ENCODE measurements at places on chromosomes 1 and 21.

- DNase-seq: no peak
Observed at GRCh38 chr21:32329331-32329730, 30.7 kb downstream of the MRAP start.

DNA sequence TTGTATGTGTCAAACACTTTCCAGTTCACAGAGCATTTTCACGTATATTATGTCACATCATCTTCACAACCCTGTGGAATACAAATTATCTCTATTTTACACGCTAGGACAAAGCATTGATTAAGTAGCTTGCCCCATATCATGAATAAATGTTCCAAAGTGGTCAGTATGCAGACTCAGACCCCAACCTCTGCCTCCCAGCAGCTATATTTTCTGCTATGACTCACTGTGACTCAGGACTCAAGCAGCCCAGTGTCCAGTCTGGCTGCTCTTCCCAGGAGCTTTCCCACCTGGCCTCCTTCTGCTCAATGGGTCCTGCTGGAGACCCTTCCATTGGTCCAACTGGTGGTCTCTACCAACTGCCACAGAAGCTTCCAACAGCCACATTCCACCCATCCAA is 56.0 kb upstream of the RAP1A start:
- DNase-seq: no peak

DNA sequence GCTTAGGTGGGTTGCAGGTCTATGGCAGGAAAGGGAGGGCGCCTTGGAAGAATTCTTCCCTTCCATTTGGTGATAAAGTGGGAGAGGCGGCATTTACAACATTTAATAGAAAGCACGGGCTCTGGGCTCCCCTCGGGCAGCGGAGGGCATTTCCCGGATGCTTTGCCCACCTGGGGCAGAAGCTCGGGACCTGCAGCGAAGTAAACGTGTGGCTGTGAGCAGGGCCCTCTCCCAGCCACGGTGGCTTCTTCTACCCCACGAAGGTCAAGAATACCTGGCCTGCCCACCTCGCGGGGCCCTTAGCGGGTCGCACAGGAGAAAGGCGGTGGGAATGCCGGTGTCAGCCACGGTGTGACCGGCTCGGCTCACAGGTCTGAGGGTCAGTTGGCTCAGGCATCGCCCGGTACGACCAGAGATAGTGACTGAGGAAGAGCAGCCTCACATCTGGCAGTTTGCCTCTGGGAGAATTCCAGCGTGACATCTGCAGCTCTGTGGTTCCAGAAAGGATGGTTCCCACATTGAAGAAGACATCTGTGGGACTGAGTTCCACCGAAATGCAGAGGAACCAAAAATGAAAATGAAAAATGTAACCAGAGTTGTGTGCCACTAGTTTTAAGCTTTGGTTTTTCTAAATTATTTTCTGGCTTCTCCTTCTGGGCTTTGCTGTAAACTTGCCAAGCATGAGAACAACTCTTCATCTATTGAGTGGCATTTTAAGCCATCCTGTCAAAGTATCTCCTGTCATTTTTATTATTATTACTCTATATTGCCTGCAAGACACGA is 720 bp upstream of the F3 start:
- DNase-seq: peak; percentile 72

DNA sequence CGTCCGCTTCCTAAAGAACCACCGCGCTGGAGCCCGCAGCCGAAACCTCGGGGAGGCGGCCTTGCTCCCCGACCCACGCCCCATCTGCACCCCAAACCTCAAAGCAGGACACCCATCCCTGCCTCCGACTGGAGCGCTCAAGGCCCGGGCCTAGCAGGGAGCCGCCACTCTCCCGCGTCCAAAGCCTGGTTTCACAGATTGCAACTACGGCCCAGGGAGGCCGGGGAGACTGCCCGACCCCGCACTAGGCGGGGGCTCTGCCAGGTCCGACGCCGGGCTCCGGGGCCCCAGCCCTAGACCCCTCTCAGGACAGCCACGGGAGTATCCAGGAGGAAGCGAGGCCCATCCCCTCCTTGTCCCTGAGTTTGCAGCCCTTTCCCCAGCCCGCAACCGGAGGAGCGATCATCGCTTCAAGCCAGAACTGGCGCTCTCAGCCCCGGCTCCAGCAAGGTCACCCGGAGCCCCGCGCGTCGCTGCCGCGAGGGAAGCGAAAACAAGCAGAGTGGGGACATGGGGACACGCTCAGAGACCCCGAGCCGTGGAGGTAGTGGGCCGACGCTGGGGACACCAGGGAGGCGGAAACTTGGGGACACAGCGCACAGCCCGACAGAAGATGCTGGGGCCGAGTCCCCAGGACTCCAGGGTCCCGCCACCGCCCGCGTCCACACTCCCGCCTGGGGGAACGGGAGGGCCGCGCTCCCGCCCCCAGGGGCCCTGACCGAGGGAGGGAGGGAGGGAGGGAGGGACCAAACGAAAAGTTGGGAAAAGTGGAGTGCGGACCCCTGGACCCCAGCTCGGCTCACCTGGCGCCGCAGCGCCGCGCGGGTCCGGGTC is 433 bp downstream of the TMEM200B start:
- DNase-seq: no peak

DNA sequence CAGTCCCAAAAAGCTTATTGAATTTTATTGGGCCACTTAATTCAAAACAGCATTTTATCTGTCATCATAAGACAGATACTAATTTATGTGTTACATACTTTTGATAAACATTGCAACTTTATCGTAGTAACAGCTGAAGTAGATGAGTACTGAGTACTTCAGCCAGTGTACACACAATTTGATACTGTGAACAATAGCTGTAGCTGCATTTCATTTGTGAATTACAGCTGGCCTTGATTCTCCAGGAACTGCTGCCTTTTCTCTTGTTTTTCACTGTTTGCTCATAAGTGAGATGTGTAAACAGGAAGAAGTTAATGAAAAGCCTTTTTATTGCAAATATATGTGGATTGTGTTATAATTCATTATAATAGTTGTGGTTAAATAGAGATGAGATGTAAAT is 10.2 kb downstream of the UAP1 start:
- no peak for DNase-seq

GRCh38 chr1:222784916-222785315 is 29.9 kb upstream of the DISP1 start:
- DNase-seq: no peak

GRCh38 chr21:39625211-39625895 is 12.6 kb downstream of the B3GALT5 start:
- DNase-seq: no peak

DNA sequence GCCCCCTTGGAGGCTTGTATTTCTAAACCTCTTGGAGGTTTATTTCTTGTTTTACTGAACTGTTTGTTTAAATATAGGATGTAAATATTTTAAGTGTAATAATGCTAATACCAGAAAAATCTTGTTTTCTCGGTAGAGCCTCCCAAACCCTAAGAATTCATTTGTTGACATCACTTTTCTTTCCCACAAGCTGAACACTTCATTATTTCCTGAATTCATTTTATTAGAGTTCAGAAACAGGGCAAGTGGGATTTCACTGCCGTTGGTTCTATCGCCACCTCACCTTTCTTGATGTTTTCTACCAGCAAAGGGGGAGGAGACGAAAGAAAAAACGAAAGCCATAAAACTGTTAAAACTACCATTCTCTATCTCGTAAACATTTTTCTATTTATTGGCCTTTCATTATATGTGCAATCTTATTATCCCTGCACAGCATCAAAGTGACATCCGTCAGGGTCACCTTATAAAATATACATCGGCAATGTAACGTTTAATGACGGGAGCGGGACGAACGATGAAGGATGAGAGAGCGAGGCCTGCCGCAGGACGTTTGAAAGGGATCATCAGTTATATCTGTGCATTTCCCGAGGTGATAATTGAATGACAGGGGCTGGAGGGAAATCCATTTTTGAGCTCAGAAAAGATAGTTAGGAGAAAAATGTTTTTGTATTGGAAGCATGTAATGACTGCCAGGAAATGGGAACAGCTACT is 59.5 kb downstream of the SLC45A1 start:
- no peak for DNase-seq

DNA sequence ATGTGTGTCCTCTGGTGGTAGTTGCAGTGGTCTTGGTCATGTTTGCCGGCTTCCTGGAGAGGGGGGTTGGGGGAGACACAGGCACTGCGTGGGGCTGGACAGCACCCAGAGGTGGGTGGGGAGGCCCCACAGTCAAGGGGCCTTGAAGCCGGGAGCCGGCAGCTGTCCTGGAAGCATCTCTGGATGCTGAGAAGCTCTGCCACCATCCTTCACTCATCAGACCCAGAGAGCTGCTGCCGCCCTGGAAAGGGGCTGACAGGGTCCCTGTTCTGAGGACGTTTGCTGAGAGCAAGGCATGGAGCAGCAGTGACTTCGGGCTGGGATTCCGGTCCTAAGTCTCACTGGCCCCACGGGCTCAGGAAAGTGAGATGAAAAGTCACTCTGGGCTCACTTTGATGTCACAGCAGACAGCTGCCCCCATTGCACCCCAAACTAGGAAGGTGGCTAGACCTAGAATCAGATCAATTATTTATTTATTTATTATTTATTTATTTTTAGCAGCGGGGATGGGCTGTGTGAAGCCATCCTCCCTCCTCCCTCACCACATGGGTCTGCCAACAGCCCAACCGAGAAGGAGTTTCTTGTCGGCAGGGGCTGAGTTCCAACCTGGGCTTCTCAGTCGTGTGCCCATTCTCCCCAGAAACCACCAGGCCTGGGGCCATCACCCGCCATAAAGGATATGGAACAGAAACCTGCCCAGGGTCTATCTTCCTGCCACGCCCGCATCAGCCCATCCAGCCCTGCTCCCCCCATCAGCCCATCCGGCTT is 547.4 kb downstream of the PTPRU start:
- DNase-seq: no peak

GRCh38 chr1:241357366-241358340 is 648 bp upstream of the RGS7 start:
- DNase-seq: no peak

DNA sequence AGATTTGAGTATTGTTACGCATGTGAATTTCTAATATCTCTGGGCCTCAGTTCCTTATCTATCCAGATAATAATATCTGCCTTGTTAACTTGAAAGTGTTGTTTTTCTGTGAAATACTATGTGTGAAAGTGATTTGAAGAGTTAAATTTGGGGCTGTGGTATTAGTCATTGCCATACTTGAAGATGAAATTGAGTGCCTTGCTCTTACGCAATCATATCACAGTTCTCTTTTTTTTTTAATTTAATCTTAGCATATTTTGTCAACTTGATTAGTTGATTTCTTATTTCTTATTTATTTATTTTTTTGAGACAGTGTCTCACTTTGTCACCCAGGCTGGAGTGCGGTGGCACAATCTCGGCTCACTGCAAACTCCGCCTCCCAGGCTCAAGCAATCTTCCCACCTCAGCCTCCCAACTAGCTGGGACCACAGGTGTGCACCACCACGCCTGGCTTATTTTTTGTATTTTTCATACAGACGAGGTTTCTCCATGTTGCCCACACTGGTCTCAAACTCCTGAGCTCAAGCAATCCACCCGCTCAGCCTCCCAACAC is 31.0 kb downstream of the AGO4 start:
- peak; percentile 72 for DNase-seq

GRCh38 chr1:54001591-54001990 is 16.4 kb downstream of the LDLRAD1 start:
- no peak for DNase-seq

- DNase-seq: no peak
Observed at GRCh38 chr1:16134066-16134801, 21.6 kb downstream of the EPHA2 start.

DNA sequence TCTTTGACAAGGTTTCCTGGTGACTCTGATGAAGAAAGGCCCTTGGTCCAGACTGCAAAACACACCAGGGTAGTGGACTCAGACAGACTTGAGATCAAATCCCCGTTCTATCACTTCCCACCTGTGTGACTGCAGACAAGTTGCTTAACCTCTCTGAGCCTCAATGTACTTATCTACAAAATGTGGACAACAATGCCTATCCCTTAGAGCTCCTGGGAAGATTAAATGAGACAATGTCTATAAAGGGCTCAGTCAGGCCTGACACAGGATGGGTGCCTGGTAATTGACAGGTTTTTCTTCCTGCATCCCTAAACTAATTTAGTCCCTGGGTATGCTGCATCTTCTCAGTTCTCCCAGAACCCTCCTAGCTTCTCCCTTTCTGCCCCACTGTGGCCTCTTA is 37.9 kb upstream of the ZBTB40 start:
- no peak for DNase-seq

DNA sequence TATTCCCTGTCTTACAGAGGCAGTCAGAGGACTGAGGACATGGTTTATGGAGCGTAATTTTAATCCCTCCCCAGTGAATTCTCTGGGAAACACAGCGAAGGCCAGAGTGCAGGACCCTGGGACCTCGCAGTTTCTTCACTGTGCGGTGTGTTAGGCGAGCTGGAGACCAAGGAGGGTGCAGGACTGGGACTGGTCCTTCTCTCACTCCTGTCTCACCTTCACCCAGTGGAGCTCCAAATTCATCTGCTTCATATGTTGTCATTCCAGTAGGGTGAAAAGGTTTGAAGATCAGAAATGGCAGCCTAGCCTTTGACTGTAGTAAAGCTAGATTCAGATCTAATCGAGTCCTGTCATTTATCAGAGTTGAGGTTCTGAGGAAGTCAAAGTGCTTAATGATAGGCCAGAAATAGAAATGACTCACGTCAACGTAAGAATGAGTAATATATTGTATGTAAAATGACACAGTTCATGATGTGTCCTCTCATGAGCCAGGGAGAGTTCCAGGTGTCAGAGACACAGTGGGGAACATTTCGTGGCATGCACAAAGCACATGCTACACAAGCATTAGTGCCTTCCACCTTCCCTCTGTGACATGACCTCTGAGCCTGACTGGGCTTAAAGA is 647.5 kb downstream of the SMYD3 start:
- DNase-seq: no peak

DNA sequence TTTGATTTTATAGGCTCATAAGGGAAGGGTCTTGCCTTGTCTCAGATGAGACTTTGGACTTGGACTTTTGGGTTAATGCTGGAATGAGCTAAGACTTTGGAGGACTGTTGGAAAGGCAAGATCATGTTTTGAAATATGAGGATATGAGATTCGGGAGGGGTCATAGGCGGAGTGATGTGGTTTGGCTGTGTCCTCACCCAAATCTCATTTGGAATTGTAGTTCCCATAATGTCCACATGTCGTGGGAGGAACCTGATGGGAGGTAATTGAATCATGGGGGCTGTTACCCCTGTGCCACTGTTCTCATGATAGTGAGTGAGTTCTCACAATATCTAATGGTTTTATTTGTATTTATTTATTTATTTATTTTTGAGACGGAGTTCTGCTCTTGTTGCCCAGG is 6.9 kb upstream of the CSDE1 start:
- DNase-seq: no peak

GRCh38 chr1:35600593-35600992 is 27.5 kb downstream of the TFAP2E start:
- no peak for DNase-seq

GRCh38 chr1:7885513-7886404 is 32.9 kb upstream of the UTS2 start:
- DNase-seq: no peak

DNA sequence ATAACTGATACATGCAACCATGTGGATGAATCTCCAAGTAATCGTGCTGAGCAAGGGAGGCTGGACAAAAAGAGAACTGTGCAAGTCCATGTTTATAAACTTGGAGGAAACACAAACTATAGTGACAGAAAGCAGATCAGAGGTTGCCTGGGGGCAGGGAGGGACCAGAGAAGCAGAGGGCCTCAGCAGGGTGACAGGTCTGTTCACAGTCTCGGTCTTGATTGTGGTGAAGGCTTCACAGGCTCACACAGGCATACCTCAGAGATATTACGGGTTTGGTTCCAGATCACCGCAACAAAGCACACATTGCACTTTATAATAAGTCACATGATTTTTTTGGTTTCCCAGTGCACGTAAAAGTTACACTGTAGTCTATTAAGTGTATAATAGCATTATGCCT is 28.5 kb downstream of the ACOT7 start:
- DNase-seq: no peak
